Central memory CD4-positive, alpha-beta T cell (primary cell): ENCODE measurements at places on chromosomes 6 and 20.
A peak's percentile ranks its signal among the peaks of the same experiment; 100 is the strongest.

DNA sequence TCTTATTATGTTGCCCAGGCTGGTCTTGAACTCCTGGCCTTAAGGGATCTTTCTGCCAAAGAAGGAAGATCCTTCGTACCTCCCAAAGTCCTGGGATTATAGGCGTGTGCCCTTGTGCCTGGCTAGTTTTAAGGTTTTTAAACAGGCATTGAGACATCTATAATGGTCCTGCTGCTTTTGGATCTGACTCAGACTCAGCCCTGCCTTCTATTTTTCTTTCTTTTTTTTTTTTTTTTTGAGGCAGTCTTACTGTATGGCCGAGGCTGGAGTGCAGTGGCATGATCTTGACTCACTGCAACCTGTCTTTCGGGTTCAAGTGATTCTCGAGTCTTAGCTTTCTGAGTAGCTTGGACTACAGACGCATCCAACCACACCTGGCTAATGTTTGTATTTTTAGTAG lies 73.7 kb downstream of the PHF20 start:
- no peak for DNase-seq

GRCh38 chr6:108874470-108875160 lies 26.4 kb downstream of the ARMC2 start:
- no peak for DNase-seq

DNA sequence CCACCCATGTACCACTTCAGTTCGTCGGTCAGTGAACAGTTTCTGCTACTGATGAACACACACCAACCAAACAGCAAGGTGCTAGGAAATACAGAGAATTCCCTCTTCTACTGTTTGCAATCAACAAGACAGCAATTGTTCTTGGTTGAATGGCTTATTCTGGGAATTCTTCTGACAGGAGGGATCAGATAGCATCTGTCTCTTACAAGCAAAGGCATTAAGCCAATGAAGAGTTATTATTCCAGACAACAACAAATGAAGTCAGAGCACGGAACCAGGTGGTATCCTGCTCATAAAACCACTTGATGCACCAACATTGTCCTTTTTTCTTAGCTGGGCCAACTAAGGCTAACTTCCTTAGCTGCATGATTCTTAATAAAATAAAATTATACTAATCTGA lies 37.8 kb downstream of the PTPRK start:
- no peak for DNase-seq

- no peak for DNase-seq
These were observed 46.8 kb downstream of the DSTN start for GRCh38 chr20:17616480-17617211.

GRCh38 chr6:112016320-112016719 lies 37.6 kb upstream of the CCN6 start:
- DNase-seq = no peak

- no peak for DNase-seq
These were observed 14.6 kb upstream of the FAXC start for GRCh38 chr6:99364026-99364425.

- no peak for DNase-seq
These were observed 1.2 kb downstream of the MAK start for GRCh38 chr6:10837009-10837621.

- no peak for DNase-seq
These were observed 80.3 kb upstream of the ZNF322 start for GRCh38 chr6:26739811-26740210.

DNA sequence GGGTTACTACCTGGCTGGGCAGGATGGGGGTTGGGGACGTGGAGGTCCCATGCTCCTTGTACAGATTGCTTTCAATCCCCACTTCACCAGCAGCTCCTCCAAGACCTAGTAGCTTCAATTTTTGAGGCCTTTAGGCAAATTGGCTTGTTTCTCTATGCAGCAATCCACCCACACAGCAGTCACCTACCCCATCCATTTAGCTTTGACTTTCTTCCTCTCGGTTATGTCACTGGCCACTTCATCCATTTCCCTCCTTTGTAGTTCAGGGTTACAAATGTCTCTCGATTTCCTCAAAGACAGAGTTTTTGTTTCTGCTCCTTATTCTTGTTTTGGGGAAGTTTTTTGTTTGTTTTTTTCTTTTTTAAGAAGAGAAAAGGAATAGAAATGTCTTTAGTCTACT lies 33.4 kb upstream of the RSPO4 start:
- no peak for DNase-seq

GRCh38 chr6:2852921-2853322 lies 11.3 kb upstream of the SERPINB1 start:
- DNase-seq = no peak

DNA sequence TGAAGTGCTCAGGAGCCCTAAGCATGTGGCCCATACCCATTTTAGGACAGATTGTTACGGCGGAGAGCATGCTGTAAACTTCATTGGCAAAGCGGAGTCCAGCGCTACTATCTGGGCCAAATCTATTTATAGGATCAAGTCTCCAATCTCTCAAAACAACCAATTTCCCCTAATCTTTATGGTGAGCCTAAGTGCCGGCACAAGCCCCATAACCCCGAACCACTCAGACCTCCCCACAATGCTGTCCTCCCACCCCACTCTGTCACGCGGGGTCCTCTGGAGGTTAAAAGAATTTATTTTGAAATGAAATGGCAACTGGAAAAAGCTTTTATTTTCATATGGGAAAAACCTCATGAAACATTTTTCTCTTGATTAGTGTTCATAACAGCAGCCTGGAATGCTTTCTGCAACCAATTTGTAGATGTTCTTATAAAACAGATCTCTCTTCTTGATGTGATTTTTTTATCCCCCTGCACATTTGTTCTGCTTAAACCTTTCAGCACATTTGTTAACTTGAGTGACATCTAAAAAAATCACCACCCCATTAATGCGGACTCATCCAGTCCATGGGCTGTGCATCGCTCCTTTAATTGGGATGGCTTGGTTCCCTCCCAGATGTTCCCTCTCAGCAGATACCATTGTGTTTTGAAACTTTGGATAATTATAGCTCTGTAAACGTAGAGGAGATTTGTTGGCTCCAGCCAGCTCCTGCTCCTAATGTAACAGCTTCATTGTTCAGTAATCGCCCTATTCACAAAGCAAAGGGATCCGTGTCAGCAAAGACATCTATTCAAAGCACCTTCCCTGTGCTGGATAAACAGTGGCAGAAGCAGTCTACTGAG lies 323.6 kb downstream of the CD83 start:
- no peak for DNase-seq

DNA sequence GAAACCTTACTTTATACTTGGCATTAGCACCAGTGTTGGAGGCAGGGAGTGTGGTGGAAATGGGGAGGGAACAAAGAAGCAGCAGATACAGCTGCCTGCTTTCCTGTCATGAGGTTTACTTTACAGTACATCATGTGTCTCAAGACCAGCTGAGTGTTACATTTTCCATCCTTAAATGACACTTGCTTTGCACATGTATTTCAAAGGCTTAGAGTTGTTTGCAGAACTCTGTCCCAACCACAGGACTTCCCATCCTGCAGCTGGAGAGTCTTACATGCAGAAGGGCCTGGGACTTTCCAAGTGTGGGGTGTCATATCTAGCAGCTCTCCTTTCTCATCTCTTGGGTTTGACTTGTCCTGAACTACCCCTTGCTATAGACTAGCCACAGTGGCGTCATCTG lies 395.9 kb downstream of the DHX35 start:
- DNase-seq = no peak

DNA sequence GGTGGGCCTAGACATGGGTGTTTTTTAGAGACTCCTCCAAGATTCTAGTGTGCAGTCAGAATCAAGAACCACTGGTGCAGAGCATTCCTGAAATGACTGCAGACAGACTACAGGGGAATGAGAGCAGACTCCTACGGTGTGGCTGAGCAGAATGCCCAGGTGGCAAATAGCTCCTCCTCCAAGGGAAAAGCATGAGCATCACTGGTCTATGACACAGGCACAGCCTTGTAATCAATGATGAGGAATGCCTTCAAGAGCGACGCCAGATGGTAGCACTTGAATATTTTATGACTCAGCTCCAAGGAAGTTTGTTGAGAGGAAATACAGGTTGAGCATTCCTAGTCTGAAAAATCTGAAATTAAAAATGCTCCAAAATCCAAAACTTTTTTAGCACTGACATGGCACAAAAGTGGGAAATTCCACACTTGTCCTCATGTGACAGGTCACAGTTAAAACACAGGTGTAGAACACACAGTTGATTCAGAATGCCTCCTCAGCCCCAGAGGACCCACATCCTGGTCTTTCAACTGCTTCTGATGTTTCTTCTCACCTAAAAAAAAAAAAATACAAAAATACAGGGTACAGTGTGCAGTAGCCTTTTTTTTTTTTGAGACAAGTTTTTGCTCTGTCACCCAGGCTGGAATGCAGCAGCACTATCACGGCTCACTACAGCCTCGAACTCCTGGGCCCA lies 10.6 kb upstream of the FAM8A1 start:
- DNase-seq = peak; percentile 36

- no peak for DNase-seq
These were observed 67.7 kb downstream of the PYGB start for GRCh38 chr20:25315418-25316210.

DNA sequence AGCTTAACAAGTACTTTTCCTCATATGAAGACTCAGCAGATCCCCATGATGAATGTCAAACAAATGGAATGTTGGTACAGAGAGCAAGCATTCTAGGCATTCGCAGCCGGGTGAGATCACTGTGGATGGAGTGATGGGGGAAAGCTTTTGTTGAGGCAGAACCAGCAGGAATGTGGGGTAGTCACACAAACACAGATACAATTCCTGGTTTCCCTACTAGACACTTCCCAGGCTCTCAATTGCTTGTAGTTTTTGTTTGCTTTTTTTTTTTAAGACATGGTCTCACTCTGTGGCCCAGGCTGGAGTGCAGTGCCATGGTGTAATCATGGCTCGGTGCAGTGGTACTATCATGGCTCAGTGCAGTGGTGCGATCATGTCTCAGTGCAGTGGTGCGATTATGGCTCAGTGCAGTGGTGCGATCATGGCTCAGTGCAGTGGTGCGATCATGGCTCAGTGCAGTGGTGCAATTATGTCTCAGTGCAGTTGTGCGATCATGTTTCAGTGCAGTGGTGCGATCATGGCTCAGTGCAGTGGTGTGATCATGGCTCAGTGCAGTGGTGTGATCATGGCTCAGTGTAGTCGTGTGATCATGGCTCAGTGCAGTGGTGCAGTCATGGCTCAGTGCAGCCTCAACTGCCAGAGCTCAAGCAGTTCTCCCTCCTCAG lies 15.4 kb upstream of the IER3 start:
- no peak for DNase-seq

DNA sequence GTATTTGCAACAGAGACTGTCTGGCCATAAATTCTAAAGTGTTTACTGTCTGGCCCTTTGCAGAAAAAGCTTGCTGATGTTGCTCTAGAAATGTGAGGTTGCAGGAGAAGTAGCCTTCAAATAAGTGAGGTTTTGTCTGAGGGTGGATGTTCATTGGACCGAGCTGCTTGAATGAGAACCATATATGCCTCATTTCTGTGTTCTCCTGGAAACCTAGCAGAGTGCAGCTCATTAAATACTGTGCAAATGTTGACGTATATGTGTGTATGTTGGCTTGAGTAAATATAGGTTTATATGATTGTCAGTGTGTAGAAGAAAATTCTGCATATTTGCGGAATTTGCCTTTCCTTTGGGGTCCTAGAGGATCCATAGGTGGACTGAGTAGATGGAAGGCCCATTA lies 39.0 kb downstream of the CHMP4B start:
- no peak for DNase-seq

- no peak for DNase-seq
These were observed 79.6 kb downstream of the OLIG3 start for GRCh38 chr6:137414599-137414998.

GRCh38 chr20:362271-363254 lies 15.7 kb downstream of the NRSN2 start:
- DNase-seq = no peak

- no peak for DNase-seq
These were observed 5.3 kb upstream of the TTPAL start for GRCh38 chr20:44470327-44470726.

- no peak for DNase-seq
These were observed 5.6 kb upstream of the CNPY3 start for GRCh38 chr6:42923666-42924065.

- DNase-seq = no peak
These were observed 307.4 kb downstream of the EYA4 start for GRCh38 chr6:133548423-133549159.

DNA sequence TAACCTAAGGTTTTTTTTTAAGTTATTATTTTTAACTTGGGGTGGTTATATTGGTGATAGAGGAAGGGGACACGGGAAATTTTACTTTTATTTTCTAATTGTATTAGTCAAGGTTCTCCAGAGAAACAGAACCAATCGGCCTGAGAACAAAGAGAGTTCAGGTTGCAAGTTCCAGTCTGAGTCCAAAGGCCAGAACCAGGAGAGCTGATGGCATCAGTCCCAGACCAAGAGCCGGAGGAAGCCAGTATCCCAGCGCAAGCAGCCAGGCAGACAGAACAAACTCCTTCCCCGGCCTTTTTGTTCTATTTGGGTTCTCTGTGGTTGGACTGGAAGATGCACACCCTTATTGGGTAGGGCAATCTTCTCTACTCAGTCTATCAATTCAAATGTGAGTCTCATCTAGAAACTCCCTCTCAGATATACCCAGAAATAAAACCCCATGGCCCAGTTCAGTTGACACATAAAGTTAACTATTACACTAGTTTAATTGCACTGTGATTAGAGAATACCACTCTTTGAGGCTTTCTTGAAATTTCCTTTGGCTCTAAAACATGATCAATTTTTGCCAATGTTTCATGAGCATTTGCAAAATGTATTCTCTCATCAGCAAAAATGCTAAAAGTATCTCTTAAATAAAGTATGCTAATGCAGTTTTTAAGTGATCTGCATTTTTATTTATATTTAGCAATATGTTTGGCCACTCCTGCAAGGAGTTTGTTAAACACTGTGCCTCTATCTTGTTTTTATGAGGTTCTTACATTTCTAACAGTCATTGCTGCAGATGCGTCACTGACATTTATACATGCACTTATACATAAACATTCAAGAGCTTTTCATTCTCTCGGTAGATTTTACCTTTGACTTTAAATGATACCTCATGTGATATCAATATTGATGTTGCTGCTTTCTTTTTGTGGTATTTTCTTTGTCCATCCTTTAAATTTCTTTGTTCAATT lies 103.2 kb upstream of the SSTR4 start:
- DNase-seq = no peak

DNA sequence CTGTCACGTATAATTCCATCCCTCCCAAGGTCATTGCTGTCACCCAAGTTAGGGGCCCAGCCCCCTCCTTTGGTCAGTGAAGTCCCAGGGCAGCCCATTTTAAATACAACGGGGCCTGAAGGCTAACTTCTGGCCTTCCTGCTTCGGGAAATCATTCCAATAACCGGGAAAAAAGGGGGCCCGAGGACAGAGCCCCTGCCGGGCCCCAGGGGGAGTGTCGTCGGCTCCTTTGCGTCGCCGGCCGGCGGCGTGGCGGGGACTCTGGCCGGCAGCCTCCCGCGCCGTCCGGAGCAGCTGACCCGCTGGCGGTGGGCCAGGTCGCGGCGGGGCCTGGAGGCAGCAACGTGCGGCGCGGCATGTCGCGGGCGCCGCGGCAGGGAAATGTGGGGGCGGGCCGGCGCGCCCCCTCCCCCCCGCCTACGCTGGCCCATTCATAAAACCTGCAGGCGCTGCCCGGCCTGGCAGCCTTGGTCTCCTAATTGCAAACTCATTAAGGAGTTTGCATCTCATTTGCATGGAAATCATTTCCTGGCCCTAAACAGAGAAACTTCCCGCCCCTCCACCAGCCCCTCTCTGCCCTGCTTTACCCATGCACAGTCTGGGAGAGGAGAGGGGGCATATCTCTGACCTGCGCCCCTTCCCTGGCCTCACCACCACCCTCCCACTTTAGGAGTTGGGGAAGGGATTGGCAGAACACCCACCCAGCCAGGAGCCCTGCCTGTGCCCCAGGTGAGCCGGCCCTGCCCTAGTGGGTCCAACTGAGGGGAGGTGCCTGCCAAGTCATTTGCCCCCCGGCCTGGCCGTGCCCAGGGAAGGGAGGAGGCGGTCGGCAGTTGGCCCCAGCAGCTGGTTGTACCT lies 50.7 kb downstream of the MRPL14 start:
- no peak for DNase-seq
